T-cell (primary cell): ENCODE measurements at places on chromosomes 3 and 15. TPM values are rescaled to one million over a fixed set of nuclear protein-coding genes. Genes with fewer than 3 reads are reported as not detected.

Gene KLF13
- total RNA-seq, result 327 TPM

Gene IL5RA
- 0.60 TPM for total RNA-seq

Gene SLC9A9
- total RNA-seq, result 11.2 TPM

Gene ANKRD34C
- total RNA-seq, result not detected

Gene HYAL1
- total RNA-seq, result 0.79 TPM

GRCh38 chr3:172221547-172221946 is 182.2 kb downstream of the FNDC3B start:
- no peak for DNase-seq

- DNase-seq, result no peak
Measured at GRCh38 chr3:193928354-193929209, 207.4 kb upstream of the HES1 start.

GRCh38 chr3:123757281-123757940 is 126.7 kb downstream of the MYLK start:
- DNase-seq, result no peak

- DNase-seq, result no peak
Measured at GRCh38 chr3:151085889-151086483, 522 bp downstream of the MED12L start.

DNA sequence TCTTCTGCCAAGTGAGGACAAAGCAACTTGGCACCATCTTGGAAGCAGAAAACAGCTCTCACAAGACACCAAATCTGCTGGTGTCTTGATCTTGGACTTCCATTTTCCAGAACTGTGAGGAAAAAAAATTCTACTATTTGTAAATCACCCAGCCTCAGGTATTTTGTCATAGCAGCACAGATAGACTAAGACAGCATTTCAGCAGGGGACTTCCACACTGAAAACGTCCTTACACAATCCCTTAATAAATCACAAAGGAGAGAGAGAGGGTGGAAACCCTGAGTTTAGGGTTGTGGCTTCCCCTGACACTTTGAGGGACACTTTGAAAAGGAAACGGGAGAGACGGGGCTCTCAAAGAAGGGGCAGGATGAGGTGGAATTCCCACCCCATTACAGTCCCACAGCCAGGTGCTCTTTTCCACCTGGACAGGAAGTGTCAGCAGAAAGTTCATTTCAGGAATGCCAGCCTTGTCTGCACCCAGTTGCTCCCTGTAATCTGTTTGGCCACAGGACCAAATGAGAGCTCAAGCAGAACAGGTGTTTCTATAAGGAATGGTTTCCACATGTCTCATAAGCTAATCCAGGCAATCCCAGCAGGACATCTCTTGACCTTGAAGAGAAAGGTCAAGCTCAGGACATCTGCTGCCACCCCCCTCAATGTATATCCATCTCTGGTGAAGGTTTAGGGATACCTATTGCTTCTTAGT is 51.3 kb downstream of the MYLK start:
- DNase-seq, result no peak

GRCh38 chr3:10888518-10889090 is 72.6 kb downstream of the SLC6A11 start:
- DNase-seq, result no peak
